Right atrium auricular region (tissue), 2 donors: ENCODE measurements at places on chromosomes 6 and 20.

DNA sequence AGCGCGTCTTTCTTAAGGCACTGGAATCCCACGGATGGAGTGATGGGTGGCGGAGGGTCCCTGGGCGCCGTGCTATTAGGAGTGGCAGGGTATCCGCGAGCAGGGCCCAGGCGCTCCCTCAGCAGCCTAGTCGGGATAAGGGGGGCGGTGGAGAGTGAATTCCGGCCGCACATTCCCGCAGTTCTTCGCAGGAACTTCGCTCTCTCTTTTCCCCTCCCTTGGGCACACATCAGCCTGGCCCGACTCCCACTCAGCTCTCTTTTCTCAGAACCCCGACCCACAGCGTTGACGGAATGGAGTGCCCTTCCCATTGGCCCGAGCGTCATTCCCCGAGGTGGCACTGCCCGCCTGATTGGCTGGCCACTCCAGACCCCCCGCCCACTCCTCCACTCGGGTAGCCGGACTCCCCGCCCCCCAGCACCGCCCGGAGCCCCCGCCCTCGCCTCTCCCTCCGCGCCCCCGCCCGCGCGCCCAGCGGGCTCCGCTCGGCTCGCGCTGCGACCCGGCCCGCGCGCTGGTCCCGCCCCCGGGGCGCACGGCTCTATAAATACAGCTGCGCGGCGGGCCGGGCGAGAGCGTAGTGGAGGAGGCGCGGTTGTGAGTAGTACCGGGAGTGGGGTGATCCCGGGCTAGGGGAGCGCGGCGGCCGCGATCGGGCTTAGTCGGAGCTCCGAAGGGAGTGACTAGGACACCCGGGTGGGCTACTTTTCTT, at the start of gene ID4:
TSS of gene ID4 (plus strand) at position 572 of the 712 bp plus-strand sequence. CDS start 385 bp downstream, outside the sequence.
- peak; percentile 97 for DNase-seq

DNA sequence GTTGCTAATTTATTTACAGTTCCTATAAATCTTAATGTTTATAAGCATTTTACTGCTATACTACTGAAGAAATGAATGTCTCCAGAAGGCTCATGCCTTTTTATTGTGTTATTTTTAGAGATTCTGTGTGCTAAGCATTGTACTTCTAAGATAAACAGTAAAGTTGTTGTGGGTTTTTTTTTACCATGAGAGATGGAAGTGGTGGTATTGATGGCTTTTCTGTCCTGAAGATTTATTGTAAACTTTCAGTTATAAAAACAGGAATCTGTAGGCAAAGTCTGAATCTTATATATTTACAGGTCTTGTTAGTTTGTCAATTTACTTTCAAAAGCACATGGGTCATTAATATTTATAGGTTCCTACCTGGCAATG, 246.9 kb downstream of the TMEM242 start:
- DNase-seq, result no peak

- DNase-seq, result no peak
Observed at GRCh38 chr20:17515053-17515452, 16.1 kb downstream of the BFSP1 start.

DNA sequence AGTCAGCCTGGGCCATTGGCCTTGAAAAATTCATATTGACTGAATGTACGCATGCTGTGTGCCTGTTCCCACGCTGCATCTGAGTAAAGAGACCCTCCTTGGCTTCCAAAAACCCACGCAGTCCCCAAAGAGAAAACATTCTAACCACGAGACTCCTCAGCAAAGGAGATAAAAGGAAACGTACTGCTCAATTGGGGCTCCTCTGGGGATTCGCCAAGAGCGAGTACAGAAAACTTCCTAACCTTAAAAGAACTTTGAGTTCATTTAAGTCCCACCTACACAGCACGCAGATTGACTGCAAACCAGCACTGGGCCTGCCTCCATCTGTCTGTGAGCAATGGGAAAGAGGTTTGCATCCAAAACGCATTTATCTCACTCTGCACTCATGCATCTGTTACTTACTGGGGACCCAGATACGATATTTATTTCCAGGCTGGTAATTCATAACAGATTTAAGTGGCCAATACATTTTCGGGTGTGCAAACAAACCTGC, 505.9 kb upstream of the CHD6 start:
- DNase-seq, result no peak

DNA sequence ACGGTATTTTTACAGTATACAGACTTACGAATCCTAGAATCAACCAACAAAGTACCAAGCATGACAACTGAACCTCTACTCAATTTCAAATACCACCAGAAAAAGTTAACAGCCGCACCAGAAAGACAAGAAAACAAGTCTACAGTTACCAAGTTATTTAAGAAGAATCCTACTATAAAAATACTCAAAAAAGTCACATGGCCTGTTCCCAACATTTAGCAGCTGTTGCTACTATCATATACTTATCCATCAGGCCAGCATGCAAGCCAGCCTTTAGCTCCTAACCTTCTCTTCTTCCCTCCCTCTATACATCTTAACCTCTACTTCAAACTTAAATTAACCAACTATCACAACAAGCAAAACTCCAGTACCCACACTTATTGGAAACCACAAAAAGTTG, 1.9 kb downstream of the SYNCRIP start:
- DNase-seq, result no peak
